ENCODE measurements at places on chromosomes 3 and 15.

- DNase-seq: no peak
Observed at GRCh38 chr15:63221346-63221745, 31.9 kb downstream of the RAB8B start.

DNA sequence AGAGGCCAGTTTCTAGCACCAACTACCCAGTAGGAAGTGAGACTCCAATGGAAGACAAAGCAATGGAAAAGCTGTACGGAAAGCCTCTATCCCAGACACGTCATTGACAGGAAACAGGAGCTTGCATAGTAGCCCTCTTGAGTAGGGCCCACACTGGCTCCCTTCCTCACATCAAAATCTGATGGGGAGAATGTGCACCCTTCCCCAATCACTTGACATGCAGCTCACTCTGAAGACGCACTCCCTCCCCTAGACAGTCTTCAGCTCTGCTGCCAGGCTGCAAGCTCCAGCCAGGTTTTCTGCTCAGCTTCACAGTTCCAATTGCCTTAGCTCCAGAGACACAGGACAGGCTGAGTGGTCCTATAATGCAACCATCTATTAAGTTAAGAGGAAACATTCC is 567.8 kb downstream of the EPHB1 start:
- no peak for DNase-seq

DNA sequence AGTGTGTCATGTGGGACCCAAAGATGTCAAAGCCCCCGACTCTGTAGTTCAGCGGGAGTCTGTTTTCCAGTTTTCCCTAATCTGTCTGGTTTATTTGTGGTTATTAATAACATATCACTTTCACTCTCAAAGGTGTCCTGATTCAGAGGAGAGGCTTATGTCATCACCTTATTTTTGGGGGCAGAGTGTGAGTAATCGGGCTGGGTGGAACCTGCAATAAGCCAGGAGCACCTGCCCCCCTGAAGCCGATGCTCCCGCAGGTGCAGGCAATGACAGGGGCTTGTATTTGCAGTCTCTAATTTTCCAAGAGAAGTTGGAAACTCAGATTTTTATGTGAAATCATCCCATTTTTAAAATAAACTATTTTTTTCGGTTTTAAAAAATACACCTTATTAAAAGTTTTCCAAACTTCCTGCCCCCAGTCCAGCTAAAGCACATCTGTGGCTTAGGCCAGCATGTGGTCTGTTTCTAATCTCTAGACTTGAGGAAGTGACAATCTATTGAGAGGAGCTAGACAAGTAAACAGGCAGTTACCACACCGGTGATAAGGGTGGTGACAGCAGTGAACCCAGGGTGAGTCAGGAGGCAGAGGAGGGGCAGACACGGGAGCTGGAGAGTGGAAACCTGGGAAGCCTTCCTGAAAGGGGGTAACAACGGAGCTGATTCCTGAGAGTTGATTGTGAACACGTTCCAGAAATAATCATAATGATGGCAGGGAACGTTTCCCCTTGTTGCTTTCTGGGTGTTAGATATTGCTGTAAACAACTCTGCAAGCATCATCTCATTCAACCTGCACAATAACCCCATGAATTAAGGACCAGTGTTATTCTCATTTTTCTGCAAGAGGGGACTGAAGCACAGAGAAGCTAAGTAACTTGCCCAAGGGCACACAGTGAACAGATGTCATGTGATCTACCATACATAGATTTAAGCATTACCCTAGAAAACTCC is 37.2 kb downstream of the BHLHE40 start:
- DNase-seq: no peak

DNA sequence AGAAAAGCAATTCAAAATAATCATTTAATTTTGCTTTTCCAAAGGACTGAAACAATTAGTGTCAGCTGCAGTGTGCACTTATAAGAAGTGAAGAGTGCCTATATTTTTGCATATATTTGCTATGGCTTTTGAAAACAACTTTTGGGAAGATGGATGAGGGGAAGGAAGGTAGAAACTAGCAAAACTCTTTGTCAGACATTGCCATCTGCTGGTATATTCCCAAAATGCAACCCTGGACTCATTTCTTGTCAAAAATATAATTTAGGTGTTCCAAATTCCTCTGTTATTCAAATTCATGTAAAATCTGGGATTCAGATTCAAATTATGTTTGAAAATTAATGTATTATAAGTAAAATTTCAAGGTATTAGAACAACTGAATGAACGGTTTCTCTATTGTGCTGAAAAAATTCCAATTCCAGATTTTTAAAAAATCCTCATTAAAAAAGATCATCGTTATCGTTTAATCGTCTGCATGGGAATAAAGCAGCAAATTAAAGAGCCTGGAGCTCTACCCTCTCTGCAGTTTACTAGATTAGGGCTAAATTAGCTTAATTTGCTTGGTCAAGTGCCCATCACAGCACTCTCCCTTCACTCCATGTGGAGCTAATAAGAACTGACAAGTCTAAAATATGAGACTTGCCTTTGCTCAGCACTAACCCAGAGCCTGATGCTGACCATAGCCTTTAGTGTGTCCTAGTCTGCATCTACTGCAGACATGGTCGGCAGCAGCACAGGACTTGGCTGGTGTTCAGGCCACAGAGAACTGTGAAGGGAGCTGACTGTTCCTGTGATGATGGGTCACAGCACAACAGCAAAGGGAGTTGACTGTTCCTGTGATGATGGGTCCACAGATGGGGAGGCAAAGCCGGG is 67.9 kb upstream of the MITF start:
- no peak for DNase-seq

GRCh38 chr3:59446775-59447465 is 397.1 kb upstream of the CFAP20DC start:
- DNase-seq: no peak

GRCh38 chr3:40584625-40585189 is 59.9 kb downstream of the ZNF621 start:
- DNase-seq: peak; percentile 55

- no peak for DNase-seq
Observed at GRCh38 chr3:8520816-8521403, 19.3 kb downstream of the LMCD1 start.

- DNase-seq: no peak
Observed at GRCh38 chr3:4426261-4426781, 40.7 kb downstream of the SUMF1 start.

DNA sequence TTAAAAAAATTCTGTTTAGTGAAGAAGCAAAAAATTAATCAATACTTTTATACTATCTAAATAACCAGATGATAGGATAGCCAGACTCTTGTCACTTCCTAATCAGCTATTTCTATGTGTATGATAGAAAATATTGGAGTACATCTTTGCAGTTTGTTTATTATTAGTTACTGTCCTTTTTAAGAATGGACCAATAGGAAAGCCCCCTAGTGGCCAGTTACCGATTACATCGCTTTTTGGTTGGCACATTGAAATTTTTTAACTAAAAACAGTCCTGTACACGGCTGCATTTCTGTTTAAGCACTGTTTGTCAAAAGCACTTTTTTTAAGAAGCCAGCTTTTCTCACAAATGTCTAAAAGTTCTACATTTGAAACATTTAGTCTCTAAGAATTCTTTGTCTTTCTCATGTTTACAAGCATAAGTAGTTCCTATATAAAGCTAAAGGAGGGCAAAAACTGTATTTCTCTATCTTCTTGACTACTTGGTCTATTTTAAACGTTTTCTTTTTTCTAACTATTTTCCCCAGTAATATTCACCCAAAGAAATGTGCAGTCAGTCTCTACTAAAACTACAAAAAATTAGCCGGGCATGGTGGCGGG is 253.2 kb upstream of the LRTM1 start:
- no peak for DNase-seq

GRCh38 chr3:11845651-11846050 is 1.0 kb downstream of the TAMM41 start:
- no peak for DNase-seq

DNA sequence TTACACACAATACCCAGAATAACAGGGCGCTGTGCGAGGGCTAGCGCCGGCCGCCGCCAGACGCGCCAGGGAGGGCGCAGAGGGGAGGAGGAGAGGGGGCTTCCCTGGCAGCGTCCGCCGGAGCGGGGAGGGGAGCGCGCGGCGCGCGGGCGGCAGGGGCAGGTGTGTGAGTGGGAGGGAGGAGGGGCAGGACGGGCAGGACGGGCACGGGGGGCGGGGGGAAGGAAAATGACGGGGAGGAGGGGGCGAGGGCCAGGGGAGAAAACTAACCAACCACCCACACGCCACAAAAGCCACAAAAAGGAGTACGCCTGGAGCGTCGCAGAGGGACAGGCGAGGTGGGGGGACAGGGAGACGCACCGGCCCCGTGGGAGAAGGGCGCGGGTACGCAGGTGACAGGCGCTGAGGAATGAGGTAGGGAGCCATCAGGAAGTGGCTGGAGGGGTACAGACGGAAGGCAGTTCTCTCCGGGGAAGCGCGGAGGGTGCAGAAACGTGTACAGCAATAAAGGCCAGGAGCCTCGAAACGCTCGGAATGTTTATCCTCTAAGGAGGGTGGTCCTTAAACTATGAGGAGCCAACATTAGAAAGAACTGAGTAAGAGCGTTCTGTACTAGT is 610 bp upstream of the SATB1 start:
- peak; percentile 16 for DNase-seq

DNA sequence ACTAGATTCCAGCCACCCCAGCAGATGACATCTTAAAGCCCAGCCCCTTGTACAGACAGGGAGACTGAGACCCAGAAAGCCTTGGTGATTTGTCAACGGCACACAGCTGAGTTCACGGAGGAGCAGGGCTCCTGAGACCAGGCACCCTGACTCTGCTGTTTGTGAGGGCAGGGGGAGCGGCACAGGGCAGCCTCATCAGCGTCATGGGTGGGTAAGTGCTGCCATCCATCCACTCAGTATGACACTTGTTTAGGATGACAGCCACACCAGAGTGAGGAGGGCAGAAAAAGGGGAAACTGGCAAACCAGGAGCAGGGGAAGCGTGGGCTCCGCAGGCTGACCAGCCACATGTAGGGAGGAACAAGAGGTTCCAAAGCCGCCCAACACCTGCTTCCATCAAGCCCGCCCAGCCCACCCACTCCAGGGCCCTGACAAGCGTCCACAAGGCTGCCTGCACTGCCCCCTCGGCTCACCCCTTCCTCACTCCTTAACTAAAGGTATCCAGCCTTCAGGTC is 19.9 kb downstream of the RBPMS2 start:
- DNase-seq: no peak

DNA sequence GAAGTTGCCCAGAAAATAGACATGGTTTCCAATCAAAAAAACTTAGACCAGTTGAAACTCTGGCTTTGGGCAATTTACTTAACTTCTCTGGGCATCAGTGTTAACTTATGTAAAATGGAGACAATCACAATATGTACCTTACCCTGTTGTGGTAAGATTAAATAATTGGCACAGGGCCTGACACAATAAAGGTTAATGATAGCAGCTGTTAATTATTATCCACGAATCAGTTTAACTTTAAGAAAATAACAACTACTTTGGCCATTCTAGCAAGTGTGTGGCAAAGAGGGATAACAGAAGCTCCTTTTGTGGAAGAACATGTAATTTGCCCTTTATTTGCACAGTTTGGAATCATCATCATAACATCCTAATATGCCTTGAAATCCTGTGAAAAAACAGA is 787.6 kb downstream of the FHIT start:
- DNase-seq: no peak

DNA sequence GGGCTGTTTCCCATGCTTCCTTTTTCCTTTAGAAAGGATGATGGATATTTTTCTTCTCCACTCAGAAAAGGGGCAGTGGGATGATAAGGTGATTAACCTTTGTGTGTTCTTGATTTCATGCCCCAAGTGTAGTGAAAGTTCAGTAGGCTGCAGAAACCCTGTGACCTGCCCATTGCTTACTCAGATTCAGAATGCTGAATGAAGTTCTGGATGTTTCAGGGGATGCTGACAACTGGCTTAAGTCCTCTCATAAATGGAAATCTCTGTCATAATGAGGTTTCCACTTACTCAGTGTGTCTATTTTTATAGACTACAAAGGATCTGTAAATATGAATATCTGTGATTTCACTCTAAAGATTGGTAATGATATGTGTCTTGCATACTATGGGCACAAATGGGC is 471.3 kb upstream of the TPRG1 start:
- no peak for DNase-seq

GRCh38 chr3:138812806-138813205 is 21.9 kb downstream of the PIK3CB start:
- DNase-seq: no peak

DNA sequence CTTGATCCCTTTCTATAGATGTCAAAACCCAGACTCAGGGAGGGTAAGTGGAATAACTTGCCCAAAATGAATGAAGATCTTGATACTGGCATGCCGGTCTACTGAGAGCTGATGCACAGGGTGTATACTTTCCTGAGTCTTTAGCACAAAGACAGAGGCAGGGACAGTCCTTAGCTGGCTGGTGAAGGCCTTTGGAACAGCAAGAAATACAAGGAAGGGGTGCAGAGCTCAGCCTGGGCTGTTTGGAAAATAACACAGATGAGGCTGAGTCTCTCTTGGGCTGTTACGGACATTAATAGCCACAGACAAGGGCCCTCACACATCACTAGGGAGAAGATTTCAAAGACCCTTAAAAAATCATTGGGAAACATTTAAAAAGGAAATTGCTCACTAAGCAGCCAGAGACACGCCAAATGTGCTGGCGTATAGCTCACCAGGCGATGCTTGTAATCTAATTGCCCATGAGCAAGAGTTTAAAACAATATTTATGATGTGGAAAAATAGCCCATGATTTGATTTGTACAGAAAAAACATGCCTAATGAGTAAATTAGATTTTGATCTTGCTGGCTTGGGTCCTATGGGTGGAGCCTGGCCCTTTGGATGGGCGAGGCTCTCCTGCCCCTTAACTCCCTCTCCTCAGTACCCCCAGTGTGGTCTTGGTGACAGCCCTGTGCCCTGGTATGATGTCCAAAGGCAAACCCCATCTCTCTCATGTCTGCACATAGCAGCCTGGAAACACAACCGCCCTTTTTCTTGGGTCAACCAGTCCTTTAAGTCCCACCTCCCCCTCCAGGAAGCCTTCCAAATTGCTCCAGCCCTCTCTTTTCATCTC is 81.8 kb upstream of the MRPS22 start:
- DNase-seq: no peak

- no peak for DNase-seq
Observed at GRCh38 chr3:158100681-158101080, 5.5 kb downstream of the SHOX2 start.

- no peak for DNase-seq
Observed at GRCh38 chr15:26662283-26662682, 110.6 kb downstream of the GABRB3 start.

GRCh38 chr15:55740981-55741832 is 1.7 kb downstream of the PRTG start:
- no peak for DNase-seq

GRCh38 chr3:136078421-136079364 is 113.2 kb downstream of the PPP2R3A start:
- no peak for DNase-seq

GRCh38 chr15:68706931-68707330 is 113.8 kb downstream of the ANP32A start:
- DNase-seq: no peak

GRCh38 chr3:57386307-57386706 is 93.8 kb upstream of the ASB14 start:
- DNase-seq: no peak

Measured in activated CD4-positive, alpha-beta T cell treated with anti-CD3 and anti-CD28 coated beads, Interleukin-2, amount 50 U/mL, for 24 hours (primary cell).